ENCODE measurements at places on chromosomes 3 and 15. TPM values are rescaled to one million over a fixed set of nuclear protein-coding genes. Genes with fewer than 3 reads are reported as not detected.

ARRDC4 gene
- total RNA-seq = 18.4 TPM

CHRNA3 gene
- total RNA-seq = not detected

NAALADL2 gene
- total RNA-seq = 16.4 TPM

FGF7 gene
- total RNA-seq = 369 TPM

ARL14 gene
- not detected for total RNA-seq

RTP1 gene
- total RNA-seq = not detected

All from fibroblast of villous mesenchyme (primary cell).